ENCODE measurements at places on chromosomes 1 and 21.

DNA sequence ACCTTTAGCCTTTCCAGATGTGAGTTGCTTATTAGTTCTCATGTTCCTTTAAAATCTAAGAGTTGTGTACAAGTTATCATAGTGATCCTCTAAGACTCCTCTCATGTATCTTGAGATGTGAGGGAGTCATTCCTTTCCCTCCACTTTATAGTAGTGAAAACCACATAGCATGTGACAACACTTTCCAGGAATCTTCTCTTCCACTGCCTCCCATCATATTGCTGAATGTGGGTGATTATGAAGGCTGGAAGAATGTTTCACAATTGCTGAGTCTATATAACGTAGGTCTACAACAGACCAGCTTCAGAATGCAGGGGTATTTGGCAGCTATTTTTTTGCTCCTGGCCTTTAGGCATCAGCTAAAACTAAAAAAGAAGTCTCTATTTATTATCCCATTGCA, 44.7 kb upstream of the LRRC7 start:
- DNase-seq: no peak

- DNase-seq: no peak
These were observed 126.5 kb downstream of the CRYAA start for GRCh38 chr21:43295066-43295958.

DNA sequence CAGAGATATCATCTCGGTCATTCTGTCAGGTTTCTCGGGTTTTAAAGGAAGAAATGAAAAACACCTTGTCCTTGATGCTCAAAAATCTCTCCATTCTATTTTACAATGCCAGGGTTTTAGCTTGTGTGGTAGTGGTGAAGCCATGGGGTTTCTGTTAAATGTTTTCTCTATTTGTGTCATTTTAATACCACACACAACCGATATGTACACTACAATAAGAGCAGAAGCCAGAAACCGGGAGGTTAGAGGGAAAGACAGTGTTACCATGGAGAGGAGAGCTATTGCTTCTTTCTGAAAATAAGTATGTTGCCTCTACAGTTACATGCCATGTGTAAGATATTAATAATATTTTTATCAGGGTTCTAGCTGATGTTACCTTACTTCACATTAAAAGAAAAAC, 2.8 kb downstream of the SLC35D1 start:
- no peak for DNase-seq

DNA sequence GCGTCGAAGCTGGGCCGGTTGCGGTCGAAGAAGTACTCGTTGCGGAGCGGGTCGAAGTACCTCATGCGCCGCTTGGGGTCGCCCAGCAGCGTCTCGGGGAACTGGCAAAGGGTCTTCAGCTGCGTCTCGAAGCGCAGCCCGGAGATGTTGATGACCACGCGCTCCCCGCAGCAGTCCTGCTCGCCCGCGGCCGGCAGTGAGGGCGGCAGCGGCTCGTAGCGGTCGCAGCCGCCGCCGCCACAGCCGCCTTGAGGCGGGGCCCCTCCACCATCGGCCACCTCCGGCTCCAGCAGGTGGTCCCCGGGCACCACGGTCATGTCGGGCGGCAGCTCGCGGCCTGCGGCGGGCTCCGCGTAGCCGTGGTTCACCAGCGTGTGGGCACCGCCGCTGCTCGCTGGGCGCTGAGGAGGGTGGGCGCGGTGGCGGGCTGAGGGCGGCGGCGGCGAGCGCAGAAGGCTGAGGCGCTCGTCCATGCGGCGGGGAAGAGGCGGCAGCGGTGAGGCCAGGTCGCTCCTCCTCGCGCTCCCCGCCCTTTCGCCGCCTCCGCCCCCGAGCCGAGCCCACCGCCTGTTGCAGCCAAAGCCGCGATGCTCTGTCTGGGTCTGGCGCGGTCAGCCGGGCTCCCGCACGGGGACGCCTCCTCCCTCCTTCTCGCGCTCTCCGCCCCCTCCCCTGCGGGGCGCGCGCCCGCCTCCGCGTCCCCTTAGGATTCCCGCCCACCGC, at the start of gene KCNA3:
Gene KCNA3 (minus strand): TSS at position 604 of the 723 bp plus-strand sequence. CDS start 131 bp downstream, at position 473.
- no peak for DNase-seq

- DNase-seq: no peak
These were observed 22.4 kb upstream of the ZNF692 start for GRCh38 chr1:248881261-248881660.

- DNase-seq: no peak
These were observed 1174.9 kb upstream of the ADGRL4 start for GRCh38 chr1:80181418-80181817.

DNA sequence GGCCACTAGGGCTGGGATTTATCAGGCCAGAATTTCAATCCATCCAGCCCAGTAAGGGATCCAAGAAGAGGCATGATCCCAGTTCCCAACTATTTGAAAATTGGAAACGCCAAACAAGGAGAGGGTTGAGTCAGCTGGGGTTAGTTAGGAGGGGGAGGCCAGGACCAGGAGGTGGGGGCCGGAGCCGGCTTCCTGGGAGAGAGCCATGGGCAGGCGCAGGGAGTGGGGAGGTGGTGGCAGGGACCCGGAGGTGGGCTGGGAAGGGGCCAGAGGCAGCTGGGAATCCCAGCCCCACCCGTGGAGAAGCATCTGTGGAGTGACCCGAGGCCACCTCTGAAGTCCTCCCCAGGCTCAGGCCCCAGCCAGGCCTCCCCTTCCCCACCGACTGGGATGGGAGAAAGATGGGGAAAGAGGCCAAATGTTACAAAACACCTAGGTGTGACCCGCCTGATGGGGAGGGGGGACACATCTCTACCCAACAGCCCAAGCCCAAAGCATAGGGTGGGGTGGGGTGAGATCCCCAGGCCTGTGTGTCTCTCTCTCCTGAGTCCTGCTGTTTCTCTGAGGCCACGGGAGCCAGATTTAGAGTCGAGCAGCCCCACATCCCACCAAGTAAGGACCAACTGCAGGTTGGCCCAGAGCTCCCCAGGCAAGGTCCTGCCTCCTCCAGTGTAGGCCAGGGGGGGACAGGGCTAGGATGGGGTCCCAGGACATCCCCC, 10.1 kb downstream of the HSPG2 start:
- DNase-seq: no peak

DNA sequence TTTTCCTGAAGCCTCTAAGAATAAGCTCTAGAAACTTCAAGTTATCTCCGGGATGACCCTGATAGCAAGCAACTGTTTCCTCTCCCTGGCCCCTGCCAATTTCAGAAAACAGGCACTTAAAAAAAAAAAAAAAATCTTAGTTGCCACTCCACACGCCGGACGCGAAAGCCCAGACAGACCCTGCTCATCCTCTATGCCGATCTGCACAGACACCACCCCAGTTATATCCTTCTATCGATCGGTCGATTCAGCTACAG, 1.7 kb downstream of the ANP32E start:
- DNase-seq: no peak

DNA sequence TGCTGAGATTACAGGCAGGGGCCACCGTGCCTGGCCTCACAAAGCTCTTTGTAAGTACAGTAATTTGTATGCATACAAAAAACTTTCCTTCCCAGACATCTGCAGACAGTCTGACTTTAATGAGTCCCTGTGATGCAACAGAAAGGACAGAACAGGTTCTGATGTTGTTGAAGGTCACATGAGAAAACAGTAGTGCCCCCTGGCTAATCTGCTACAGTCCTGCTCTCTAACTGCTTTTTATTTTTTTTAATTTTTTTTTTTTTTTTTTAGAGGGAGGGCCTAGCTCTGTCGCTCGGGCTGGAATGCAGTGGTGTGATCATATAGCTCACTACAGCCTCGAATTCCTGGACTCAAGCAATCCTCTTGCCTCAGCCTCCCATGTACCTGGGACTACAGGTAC, 36.7 kb downstream of the ACBD3 start:
- no peak for DNase-seq

- DNase-seq: no peak
These were observed 10.0 kb upstream of the C8A start for GRCh38 chr1:56844545-56845136.

- no peak for DNase-seq
These were observed 67.9 kb downstream of the KLHDC7A start for GRCh38 chr1:18548643-18549042.

- DNase-seq: peak; percentile 18
These were observed 14.7 kb downstream of the CASQ2 start for GRCh38 chr1:115753830-115754229.

- no peak for DNase-seq
These were observed 21.6 kb downstream of the GABPA start for GRCh38 chr21:25756190-25756932.

- no peak for DNase-seq
These were observed 158.7 kb upstream of the IRF2BP2 start for GRCh38 chr1:234768569-234769283.

- DNase-seq: no peak
These were observed 11.6 kb downstream of the SDCCAG8 start for GRCh38 chr1:243267471-243267880.

- no peak for DNase-seq
These were observed 33.7 kb downstream of the ADAMTS1 start for GRCh38 chr21:26811482-26811881.

- no peak for DNase-seq
These were observed 12.6 kb upstream of the RCSD1 start for GRCh38 chr1:167617153-167618147.

DNA sequence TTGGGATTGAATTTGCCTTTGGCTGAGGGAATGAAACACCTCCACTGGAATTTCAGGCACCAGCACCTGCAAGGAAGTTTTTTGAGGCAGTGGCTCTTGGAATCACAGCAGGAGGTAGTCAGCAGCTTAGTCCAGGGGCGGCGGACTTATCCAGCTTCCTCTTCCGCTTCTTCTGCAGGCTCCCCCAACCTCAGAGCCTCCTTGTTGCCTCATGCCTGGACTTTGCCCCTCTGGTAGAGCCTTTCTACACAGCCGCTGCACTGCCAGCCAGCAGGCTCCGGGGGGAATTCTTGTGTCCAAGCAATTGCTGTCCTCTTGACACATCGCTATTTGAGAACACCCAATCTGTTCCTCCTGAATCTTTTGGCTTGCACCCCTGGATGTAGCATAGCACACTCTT, 4.4 kb upstream of the RHEX start:
- no peak for DNase-seq

- DNase-seq: no peak
These were observed 2.7 kb upstream of the CAPN2 start for GRCh38 chr1:223709598-223709997.

DNA sequence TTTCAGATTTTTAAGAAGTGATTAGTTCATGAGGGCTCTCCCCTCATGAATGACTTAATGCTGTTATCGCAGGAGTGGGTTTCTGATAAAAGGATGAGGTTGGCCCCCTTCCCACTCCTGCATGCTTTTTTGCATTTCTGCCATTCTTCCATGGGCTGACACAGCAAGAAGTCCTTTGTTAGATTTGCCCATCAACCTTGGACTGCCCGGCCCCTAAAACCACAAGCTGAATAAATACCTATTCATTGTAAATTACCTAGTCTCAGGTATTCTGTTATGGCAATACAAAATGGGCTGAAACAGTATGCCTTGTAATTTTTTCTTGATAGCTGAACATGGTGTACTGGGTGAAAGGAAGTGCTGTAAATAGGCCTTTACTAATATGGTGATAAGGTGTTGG, 72.7 kb upstream of the DPH5 start:
- DNase-seq: no peak

- no peak for DNase-seq
These were observed 42.6 kb upstream of the A3GALT2 start for GRCh38 chr1:33363470-33363861.

- no peak for DNase-seq
These were observed 32.6 kb downstream of the ATP1B1 start for GRCh38 chr1:169138866-169139670.

- no peak for DNase-seq
These were observed 123.4 kb upstream of the COL6A1 start for GRCh38 chr21:45858180-45858579.

DNA sequence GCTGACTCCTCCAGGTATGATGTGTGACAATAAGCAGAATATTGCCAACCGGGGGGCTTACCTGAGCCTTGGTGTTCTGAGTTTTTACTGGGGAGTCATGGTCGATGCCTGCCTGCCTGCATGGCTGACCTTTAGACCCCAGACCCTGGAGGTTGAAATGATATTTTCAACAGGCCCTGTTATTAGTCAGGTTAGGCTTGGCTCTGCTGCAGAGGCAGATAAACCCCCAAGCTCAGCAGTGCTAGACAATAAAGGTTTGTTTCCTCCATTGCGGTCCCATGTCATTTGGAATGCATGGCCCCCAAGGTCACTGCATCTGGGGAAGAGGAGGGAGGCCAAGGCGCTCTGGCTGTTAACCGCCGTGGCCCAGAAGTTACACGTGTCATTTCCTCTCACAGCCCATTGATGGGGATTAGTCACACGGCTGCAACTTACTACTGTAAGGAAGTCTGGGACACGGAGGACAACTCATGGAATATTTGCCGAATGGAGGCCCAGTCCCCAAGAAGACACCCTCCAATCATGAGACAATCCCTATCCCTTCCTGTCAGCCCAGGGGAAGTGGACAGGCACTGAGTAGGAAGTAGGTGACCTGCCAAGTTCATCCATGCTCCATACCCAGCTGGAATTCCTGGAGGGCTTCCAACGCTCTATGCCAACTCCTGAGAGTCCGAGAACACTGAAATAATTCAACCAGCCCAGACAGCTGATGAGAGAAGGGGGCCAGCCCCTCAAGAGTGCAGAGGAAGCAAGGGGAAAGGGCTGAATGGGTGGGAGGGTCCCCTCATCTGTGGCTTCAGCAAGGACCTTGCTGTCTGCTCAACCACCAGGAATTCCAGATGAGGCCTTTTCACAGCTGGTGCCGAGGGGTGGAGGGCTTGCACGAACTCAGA, 97.3 kb downstream of the TAS1R2 start:
- DNase-seq: no peak

DNA sequence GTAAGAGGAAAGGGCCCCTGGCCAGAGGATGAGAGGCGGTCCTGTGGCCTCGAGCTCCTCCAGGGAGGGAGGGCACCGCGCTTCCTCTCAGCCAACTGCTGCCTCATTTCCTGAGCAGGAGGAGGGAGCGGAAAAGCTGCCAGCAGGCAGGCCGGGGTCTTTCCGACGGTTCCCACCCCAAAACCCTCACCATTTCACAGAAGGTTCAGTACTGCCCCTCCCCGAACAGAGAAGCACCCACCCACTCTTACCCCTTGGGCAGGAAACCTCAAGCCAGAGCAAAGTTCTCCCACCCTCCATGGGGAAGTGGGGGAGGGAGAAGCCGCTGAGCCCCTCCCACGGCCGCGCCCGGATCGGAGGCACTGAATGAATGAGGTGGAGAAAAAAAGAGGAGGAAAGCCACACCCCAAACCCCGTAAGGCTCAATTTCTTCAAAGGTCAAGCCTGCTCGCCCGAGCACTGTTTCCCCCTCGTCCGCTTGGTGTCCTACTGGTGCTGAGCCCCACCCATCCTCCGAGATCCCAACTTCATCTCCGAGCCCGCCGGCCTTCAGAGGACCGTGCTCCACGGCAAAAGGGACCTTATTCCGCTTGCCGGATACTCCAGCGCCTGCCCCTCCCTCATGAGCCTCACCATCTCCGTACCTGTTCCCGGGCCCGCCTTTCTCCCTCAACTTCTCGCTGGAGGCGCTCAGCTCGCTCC, 9.4 kb downstream of the TPM3 start:
- DNase-seq: no peak

DNA sequence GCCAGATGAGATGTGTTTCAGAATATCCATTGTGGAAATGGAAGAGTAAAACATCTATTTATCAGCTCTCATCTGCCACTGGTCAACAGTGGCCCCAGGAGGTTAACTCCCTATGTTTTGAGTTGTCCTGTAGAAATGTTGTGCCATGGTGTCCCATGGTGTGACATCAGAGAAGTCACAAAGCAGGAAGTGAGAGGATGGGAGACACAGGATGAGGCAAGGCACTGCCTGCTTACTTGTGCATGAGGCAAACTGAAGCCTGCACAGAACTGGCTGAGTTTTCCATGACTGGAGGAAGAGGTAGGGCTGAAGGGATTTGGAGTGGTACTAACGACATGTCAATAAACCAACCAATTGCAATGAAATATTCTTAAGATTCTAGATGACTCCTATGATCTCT, 131.5 kb upstream of the ZNF644 start:
- no peak for DNase-seq
